Osteoblast (primary cell): ENCODE measurements at places on chromosomes 12 and 14.

DNA sequence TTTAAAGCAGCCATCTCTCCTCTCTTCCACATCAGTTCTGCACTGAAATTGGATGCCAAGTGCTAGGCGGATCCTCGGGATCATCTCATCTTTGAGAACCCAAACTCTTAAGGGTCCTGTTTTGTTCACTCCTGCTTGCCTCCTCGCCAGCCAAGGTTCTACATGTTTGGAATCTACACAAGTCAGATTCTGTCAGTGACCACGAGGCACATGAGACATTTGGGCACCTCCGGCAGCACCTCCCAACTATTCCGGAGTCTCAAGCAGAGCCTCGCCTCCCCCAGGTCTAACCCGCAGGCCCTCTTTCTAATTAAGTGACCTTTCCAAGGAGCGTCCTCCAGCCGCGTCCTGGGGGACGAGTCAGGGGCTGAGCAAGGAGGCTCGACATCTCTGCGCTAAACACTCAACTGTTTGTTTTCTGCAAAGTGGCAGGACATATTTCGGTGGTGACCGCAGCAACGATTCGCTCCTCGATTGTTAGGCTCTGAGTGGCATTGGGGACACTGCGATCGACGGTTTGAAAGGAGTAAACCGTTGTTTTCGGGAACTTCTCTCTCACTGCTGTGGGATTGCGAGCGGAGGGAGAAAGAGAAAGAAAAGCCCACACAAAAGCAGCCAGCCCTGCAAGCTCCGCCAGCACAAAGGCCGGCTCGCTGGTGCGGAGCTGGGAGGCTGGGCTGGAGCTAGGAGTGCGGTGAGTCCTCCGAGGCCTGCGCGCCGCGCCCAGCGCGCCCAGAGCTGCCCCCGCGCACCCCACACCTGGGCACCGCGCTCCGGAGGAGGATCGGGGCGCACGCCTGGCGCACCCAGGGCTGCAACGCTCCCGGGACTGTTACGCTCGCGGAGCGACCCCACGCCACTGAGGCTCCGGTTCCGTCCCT, 640 bp downstream of the ARMH4 start:
- DNase-seq = peak; percentile 81

GRCh38 chr12:1616233-1617066, 12.6 kb upstream of the WNT5B start:
- DNase-seq = no peak

DNA sequence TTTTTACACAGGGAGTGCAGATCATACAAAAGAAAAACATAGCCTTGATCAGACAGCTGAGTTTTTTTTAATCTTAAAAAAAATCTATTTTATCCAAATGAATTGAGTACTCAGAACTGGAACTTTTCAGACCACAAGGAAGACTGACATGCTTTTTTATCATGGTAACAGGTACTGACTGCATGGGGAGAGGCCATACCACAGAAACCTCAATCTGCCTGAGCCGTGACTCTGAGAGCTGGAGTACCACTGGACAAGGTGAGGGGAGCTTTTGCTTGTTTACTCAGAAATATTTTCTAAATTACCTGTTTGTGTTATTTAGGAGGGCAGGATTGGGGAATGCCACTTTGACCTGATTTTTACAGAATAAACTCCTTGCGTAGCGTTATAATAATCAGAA, 143.9 kb downstream of the ALX1 start:
- no peak for DNase-seq

- no peak for DNase-seq
These were observed 45.2 kb upstream of the CTDSP2 start for GRCh38 chr12:57891542-57892228.
